ENCODE measurements at places on chromosomes 12 and 14.

DNA sequence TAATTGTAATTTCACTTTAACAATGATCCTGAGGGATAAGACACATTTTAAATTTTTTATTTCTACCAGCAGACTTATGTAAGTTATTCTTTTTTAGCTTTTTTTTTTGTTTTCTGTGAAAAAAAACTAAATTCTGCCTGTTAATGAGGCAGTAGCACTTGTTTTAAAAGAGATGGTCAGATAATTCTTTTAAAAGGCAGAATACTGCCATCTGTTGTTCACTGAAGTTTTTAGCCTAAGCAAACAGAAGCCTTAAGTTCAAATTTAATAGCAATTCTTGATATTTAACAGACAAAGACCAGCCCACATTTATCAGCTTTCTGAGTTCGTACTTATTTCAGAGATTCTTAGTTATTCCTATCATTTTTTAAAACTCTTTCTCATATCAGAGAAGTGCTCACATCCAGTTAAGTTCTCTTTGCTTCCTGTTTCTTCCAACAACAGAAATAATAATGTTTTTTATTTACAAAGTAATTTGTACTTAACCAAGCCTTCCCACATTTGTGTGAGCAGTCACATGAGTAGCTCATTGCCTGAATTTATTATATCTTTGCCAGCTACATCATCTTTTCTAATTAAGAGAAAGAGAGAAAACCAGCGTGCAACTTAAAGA lies 93.4 kb upstream of the SLCO1C1 start:
- DNase-seq: no peak

DNA sequence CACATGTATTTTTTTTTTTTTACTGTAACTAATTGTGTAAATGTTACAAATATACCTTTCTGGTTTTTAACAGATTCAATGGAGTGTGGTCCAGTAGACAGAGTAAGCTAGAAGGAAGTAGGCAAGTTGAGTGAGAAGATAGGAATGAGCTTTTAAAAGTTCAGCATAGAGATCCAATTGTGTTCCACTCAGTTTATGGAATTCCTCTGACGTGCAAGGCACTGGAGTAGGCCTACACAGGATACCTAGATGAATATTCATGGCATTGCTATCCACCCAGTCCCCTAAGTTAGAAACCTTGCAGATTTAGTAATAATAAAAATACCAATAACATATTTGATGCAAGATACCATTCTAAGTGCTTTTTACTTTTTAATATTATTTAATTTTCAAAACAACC lies 225.6 kb upstream of the ARID2 start:
- DNase-seq: no peak

DNA sequence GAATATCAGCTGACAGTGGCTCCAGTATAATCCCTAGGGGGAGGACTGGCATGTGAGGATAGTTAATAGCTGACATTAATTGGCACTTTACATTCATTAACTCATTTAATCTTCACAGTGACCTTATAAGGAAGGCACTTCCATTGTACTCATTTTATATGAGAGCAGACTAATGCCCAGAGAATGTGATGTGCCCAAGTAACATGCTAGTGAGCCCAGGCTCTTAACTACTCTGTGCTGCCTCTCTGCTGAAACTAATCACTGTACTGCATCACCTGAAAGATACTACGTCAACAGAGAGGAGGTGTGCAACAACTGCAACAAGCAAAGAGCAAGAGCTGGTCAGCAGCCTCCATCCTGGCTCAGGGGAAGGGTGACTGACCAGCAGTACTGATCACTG lies 40.1 kb downstream of the GALNT4 start:
- DNase-seq: no peak

DNA sequence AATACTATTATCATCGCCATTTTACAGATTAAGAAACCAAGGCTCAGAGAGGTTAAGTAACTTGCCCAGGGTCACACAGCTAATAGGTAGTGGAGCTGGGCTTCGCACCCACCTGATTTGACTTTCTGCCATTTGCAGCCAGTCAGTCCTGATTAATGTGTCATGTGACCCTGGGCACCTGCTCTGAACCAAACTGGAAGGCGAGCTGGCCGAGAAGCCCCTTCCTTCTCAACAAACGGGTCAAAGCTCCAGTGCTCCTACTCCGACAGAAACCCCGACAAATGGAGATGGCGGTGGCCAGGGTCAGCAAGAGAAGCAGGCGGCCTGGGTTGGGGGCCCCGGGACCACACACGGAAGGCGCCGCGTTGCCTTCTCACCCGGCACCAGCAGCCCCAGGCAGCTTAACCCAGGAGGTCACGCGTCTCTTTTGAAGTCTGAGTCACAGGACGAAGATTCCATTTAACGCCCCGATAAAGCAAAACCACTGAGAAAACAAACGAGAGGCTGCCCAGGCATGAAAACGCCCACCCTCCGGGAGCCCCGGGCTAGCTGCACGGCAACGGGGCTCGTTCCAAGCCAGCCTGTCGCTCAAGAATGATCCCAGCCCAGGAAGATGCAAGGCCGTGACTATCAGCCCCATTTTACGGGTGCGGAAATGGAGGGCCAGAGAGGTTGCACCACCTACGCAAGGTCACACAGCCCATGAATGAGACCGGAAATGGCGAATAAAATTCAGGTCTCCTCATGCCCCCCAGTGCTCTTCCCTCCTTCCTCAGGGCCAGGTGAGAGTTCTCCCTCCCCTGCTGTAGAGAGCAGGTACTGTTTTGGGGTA lies 124.8 kb downstream of the SCARB1 start:
- DNase-seq: no peak

GRCh38 chr12:99380701-99381100 lies 266.9 kb upstream of the GARIN6 start:
- no peak for DNase-seq

- DNase-seq: no peak
Observed at GRCh38 chr14:37870632-37871346, 275.4 kb downstream of the TTC6 start.

- DNase-seq: no peak
Observed at GRCh38 chr14:21384494-21384851, 654 bp upstream of the SUPT16H start.

GRCh38 chr14:39668449-39668848 lies 236.2 kb upstream of the FBXO33 start:
- no peak for DNase-seq

DNA sequence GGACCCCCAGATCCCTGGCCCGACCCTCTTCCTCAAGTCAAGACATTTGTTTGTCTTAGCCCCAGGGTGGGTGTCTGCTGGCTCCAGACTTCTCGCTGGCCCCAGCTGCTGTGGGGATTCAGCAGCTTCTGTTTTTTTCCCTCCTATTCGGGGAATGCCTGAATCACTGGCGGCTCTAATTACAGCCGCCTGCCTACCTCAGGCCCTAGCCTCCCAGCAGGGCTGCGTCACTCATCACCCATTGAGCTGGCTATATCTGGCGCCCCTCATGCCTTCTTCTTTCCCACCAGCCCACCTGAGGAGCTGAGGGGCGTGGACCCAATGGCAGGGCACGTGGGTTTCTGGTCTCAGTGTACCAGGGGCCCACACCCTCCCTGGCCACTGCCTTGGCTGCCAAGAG lies 10.1 kb downstream of the KRT80 start:
- no peak for DNase-seq

DNA sequence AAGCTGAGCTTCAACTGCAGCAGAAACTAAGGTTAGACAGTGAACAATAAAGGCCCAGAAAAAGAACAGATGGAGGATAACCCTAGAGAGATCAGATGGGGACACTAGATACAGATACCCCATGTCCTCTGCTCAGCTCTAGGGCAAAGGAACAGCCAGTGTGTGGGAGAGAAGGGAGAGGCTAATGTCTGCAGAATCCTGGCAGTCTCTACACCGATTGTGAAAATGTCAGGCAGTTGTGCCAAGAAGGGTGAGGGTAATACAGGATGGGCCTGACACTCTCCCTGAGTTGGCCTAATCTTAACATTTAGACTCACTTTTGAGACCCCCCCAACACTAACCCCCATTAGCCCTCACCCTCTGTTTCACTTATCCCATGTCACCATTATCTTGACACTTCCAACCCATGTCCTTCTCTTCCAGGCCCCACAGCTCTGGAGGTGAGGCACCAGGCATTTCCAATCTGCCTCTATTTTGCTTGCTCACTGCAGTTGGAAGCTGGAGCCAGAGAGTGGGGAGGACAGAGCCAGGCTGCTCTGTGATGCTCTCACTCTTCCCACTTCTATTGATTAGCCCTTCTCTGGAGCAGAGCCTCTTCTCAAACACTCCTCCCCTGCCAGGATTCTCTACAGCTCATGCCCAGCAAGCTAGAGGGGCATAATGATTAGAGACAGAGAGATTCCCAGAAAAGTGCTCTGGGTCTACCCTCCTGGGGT lies 3.0 kb upstream of the BLOC1S1 start:
- no peak for DNase-seq

DNA sequence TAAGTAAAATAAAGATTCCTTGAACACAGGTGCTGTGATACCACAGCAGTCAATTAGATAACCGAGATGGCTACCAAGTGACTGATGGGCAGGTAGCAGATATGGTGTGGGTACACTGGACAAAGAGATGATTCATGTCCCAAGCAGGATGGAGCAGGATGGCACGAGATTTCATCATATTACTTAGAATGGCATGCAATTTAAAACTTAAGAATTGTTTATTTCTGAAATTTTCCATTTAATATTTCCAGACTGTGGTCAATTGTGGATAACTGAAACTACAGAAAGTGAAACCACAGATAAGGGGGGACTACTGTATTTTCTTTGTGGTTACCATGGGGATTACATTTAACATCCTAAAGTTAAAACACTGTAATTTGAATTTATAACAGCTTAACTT lies 7.5 kb upstream of the ZFP36L1 start:
- no peak for DNase-seq

GRCh38 chr14:34436118-34436905 lies 25.7 kb downstream of the SPTSSA start:
- no peak for DNase-seq

GRCh38 chr14:68308726-68309520 lies 483.9 kb downstream of the ZFP36L1 start:
- no peak for DNase-seq

- no peak for DNase-seq
Observed at GRCh38 chr12:53208877-53209463, 1.9 kb upstream of the ITGB7 start.

DNA sequence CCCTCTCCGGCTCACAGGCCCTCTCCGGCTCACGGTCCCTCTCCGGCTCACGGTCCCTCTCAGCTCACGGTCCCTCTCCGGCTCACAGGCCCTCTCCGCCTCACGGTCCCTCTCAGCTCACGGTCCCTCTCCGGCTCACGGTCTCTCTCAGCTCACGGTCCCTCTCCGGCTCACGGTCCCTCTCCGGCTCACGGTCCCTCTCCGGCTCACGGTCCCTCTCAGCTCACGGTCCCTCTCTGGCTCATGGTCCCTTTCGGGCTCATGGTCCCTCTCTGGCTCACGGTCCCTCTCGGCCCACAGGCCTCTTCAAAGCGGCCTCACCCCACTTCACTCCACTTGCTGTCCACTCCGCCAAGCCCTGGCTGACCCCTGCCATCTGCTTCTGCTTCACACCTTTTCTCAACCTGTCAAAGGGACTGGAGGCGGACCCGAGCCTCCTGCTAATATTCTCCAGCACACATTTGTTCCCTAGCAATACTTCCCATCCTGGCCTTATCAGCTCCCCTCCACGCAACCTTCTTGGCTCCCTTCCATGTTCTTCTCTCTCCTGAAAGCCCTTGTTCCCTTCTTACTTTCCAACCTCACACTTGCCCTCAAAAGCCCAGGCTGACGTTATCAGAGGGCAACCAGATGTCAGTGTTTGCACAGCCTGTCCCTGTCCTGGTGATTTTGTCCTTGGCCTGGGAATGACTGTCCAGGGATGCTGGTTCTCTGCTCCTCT lies 176.7 kb downstream of the CALM1 start:
- no peak for DNase-seq

DNA sequence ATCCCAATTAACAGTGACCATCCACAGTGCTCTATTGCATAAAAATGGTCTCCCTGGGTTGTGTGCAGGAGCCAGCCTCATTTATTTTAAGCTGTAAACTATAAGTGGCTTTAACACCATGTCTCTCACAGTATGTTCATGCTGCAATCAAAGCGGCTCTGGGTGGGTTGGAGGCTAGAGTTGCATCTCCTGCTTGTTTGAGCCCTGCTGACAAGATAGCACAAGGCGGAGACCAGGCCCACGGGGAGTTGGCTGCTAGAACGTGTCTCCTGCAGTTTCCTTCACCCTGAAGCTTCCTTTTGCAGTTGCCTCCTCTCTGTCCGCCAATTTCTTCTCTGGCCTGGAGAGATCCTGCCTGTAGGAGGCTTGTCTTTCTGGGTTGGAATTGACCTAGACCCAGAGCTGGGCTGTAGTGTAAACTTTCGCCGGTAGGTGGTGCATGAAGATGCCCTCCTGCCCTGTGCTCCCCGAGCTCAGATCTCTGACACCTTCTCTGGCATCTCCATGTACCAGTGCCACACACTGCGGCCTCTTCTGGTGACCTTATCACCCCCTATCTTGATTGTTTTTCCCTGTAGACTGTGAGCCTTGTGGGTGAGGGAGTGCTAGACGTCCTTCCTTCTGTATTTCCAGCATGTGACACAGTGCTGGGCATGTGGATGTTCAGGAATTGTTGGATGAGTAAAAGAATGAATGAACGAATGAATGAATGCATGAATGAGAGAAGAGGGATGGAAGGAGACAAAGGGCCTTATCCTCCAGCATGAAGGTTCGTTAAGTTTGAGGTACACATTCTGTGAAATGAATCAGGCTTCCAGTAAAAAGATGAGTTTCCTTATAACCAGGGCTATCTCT lies 10.4 kb downstream of the OTUB2 start:
- DNase-seq: peak; percentile 51

DNA sequence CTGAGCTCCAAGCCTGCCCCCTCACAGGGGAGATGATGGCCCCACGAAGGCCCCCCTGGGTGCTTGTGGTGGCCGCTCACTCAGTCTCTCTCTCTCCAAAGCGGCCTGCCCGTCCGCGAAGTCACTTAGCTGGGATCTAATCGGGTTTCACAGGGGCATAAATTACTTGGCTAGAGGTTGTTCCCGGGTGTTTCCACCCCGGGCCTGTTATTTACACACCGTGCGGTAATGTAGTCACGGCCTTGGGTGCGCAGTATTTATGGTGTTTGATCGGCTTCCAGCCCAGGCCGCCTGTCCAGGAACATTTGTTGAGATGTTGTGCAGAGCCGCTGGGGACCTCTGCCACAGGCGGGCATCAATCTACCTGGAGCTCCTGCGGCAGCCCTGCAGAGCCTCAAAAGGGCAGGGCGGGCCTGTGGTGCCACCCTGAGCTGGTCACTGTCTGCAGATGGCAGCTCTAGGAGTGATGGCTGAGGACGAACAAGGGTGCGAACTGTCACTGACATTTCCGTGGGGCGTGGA lies 91.2 kb downstream of the KIF26A start:
- no peak for DNase-seq

DNA sequence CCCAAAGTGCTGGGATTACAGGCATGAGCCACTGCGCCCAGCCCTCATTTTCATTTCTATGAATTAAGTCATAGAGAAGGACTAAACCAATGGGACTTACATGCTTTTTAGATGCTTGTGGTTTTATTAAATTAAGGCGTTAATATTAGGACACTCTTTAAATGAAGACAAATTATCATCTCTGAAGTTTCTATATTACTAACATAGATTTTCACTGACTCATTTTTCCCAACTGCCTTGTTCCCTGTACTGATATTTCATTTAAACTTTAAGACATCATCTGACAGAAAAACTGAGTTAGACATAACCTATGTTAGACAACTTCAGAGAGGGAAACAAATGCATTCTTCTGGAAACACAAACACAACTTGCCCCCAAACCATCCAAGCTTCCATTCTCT lies 99.8 kb downstream of the BTG1 start:
- DNase-seq: no peak

- no peak for DNase-seq
Observed at GRCh38 chr14:93281937-93282336, 50.9 kb downstream of the BTBD7 start.

- peak; percentile 46 for DNase-seq
Observed at GRCh38 chr12:106247674-106248311, at the start of gene CKAP4. Gene CKAP4 (minus strand): TSS chr12:106248020. CDS start chr12:106247851, 169 bp downstream.

Data from stimulated activated CD4-positive, alpha-beta T cell treated with anti-CD3 and anti-CD28 coated beads, Interleukin-15, amount 100 ng/mL, for 1 hour (primary cell).